ENCODE measurements at places on chromosomes 11 and 22. TPM values are rescaled to one million over a fixed set of nuclear protein-coding genes. Genes with fewer than 3 reads are reported as not detected.

- no peak for DNase-seq
Observed at GRCh38 chr11:14347494-14347893, 11.5 kb downstream of the RRAS2 start.

DNA sequence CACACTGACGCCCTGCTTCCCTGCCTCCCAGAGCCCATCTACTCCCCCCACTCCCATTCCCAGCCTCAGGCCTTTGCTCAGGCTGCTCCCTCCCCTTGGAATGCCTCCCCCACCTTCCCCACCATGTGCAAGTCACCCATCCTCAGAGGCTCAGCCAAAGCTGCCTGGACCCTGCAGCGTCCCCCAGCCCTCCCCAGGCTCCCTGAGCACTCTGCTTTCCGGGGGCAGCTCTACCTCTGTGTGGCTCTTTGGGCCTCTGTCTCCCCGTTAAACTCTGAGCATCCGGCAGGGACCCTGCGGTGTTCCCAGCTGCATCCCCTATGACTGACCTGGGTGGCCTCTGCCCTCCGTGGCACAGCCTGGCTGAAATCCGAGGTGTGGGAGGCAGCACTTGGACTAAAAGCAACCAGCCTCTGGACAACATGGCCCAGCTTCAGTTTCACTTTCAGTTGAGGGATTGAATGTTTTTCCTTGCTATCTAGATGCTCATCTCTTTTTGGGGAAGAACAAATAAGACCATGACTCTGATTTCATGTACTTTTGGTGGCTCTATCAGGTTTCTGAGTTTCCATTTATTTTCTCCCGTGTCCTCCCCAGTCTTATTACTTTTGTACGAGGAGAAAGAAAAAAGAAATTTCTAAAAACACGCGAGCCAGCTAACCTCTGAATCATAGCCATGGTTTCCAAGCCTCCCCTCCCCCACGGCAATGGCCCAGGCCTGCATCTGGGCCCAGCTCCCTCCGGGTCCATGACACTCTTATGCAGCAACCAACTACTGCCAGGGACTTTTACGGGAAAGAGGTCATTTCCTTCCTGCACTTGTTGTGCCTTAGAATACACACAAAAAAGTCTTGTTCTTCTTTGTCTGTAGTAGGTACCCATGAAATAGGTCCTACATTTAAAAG lies 3.8 kb downstream of the APOL3 start:
- no peak for DNase-seq

DNA sequence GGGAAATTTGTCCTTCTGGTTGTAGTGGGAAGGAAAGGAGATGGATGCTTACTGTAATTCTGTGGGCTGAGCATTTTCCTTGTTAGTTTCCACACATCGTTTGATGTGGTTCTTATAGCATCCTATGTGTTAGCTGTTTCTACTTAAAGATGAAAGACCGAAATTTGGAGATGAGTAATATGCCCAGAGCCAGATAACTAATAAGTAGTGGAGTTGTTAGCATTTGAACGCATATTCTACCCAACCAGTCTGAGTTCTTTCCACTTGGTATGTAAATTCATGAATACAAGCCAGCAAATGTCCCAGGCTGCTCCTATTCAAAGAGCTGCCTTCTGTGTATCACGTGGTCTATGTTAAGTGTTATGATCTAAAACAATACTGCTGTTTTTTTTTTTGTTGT lies 14.6 kb downstream of the SPECC1L start:
- DNase-seq, result no peak

- no peak for DNase-seq
Observed at GRCh38 chr22:20405291-20405930, 11.5 kb downstream of the ZNF74 start.

DNA sequence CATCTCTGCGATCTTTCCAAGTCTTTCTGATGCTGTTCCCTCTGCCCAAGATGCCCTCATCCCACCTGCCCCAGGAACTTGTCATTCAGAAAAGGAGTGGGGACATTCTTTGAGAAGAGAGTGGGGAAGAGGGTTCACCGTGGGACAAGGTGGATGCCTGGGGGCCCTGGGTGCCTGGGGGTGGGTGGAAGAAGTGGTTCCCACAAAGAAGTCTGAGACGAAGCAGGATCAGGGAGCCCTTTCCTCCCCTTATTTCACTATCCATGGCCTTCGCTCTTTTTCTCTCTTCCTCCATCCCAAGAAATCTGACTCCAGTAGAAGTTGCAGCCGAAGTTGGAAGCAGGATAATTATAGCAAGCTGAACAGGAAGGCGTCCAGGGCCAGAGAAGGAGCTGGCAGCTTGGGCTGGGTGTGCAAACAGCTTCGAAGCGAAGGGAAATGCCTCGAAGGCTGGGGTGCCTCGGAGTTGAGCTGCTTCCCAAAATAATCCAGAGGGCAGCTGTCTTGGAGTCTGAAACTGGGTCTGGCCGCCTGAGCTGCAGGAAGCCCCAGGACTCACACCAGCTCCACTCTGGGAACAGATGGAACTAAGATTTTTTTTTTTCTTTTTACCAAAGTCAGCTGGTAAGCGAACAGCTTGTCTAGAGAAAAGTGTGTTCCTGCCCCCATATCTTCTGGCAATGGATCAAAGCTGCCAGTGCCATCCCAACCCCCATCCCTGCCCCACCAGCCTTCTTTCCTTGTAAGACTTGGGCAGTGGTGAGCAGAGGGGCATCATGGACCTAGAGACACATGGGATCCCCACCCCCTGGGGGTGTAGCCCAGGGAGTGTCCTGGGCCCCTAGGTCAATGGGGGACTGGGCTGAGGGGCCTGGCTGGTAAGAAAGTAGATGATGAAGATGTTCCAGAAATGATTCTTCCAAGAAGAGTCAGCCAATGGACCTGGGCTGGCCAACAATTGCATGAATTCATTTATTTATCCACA lies 31.5 kb downstream of the PARVG start:
- no peak for DNase-seq

LYVE1 gene
- total RNA-seq, result 0.14 TPM

DNA sequence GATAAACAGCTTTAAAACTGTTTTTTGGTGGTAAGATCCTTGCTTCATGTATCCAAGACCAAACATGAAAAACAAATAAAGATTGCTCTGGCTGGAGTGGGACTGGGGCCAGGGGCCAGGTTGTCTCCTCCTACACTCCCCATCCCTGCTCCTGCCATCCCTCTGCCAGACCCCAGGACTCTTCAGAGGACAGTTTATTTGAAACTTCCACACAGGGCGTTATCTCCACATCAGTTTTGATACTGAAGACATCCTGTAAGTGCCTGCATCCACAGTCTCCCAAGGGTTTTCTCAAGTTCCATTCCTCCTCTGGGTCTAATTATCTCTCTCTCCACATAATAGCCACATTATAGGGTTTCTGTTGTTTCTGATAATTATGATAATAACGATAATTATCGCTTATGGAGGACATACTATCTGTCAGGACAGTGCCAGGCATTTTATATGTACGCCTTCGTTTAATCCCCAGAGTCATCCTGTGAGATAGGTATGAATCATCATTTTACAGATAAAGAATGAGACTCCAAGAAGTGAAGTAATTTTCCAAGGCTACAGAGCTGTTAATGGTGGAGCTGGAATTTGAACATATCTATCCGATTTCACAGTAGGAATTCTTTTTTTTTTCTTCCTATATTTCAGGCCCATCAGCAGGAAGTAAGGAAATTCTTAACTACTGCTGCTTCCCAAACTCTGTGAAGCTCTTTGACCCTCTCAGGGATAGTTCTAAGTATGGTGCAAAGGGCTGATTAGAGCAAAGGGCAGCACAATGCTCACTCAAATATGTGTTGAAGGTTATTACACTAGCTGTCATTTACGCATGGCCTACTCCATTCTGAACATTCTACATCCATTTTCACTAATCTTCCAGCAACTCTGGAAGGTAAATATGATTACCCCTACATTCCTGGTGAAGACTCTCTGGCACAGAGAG lies 488.0 kb upstream of the CCDC90B start:
- DNase-seq, result no peak

DNA sequence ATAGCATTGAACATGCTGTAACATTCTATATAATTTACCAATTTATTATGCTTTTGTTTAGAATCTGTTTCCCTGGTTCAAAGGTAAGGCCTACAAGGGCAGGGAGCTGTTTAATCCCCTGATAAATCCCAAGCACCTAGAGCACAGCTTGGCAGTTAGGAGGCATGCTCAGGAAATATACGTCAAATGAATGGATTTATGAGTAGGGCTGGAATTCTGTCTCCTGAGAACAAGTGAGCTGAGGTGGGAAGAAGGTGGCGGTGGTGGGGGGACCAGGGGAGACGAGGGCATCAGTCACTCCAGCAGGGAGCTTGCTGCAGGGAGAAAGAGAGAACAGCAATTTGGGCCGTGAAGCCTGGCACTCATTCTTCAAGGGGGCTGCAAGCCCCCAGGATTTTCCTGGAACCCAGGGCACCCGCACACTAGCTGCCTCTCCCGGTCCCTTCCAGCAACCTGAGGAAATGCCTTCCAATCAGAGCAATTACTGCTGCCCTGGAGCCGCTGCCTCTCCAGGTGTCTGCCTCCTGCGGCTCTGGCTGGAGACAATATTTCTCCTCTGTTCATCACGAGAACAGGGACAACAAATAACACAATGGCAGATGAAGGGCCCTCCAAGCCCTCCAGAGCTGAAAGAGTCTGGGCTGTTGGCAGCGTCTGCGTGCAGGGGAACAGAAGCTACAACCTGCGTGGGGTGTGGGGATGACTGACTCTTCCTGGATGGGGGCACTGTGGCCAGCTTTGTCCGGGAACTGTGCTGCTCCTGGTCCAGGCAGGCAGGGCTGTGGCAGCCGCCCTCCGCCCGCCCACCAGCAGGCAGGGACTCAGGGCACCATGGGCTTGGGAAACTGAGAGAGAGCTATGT lies 233.4 kb downstream of the ST3GAL4 start:
- DNase-seq, result no peak

- no peak for DNase-seq
Observed at GRCh38 chr11:1461826-1462697, 24.5 kb downstream of the MOB2 start.

DNA sequence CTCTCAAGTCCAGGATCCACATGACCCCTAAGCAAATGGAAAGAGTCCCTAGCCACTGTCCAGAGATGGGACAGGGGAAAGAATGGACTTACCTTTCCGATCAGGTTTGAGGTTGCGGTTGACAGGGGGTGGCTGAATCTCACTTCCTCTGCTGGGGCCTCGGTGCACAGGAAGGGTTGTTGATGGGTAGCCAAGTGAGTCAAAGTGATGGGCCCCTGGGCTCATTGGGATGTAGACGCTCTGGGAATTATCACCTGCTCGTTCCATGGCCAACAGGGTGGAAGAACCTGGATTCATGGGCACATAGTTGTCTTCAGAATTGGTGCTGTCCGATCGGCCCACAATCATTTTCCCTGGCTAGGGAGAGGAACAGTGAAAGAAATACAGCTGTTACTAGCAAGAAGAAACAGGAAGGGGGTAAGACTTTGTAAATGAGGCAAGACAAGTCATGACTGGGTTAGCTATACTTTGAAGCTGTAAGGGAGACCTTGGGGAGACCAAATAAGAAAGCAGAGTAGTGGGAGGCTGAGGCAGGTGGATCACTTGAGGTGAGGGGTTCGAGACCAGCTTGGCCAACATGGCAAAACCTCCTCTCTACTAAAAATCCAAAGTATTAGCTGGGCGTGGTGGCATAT lies 34.7 kb downstream of the USP35 start:
- no peak for DNase-seq

ALDH3B2 gene
- not detected for total RNA-seq

DNA sequence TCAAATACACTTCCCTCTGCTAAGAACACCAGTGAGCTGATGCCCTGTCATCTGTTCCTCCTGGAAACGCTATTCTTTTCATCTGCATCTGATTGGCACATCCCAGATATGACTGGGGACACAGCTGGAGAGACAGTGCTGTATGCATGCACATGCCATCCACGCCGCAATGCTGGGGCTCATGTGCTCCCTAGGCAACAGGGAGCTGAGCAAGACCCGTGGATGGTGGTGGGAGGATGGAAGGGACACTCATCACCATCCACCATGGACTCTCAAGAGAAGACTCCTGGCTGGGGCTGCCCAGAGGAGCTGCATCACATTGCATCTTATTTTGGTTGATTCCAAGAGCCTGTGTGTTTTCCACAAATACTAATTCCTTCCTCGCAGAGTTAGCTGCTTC lies 534.9 kb downstream of the OPCML start:
- DNase-seq, result no peak

DNA sequence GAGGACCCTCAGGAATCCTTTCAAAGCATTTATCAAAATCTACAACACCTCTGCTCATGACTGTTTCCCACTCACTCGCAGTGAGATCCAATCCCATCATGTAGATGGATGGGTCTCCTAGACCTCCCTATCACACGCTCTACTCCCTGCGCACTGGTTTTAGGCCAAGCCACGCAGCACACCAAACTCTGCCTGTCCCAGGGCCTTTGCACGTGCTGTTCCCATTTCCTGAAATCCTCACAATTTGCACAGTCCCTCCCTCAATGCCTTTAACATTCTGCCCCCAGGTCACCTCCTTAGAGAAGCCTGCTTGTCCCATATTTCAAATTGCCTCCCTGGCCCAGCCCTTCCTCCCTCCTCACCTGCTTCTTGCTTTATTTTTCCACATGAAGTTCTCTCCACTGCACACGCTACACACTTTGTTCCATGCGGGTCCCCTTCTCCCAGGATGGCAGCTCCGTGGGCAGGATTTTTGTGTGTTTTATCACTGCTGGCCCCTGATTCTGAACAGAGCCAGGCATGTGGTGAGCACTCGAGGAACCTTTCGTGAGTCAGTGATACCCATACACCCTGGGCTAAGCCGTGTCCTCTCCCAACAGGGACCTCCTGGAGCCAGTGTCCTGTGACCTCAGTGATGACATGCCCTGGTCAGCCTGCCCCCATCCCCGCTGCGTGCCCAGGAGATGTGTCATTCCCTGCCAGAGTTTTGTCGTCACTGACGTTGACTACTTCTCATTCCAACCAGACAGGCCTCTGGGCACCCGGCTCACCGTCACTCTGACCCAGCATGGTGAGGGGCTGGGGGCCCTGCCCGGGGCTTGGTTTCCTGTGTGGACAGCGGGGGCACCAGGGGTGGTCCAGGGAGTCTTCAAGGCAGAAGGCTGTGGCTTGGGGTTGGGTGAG lies 12.2 kb downstream of the CSF2RB start:
- DNase-seq, result no peak

GRCh38 chr11:128946648-128947047 lies 4.0 kb upstream of the TP53AIP1 start:
- DNase-seq, result no peak
